Naive thymus-derived CD4-positive, alpha-beta T cell (primary cell): ENCODE measurements at places on chromosomes 3 and 15.
A peak's percentile ranks its signal among the peaks of the same experiment; 100 is the strongest.

GRCh38 chr3:8506571-8507061, 5.0 kb downstream of the LMCD1 start:
- no peak for DNase-seq

GRCh38 chr3:59412516-59412915, 362.7 kb upstream of the CFAP20DC start:
- DNase-seq, result no peak

DNA sequence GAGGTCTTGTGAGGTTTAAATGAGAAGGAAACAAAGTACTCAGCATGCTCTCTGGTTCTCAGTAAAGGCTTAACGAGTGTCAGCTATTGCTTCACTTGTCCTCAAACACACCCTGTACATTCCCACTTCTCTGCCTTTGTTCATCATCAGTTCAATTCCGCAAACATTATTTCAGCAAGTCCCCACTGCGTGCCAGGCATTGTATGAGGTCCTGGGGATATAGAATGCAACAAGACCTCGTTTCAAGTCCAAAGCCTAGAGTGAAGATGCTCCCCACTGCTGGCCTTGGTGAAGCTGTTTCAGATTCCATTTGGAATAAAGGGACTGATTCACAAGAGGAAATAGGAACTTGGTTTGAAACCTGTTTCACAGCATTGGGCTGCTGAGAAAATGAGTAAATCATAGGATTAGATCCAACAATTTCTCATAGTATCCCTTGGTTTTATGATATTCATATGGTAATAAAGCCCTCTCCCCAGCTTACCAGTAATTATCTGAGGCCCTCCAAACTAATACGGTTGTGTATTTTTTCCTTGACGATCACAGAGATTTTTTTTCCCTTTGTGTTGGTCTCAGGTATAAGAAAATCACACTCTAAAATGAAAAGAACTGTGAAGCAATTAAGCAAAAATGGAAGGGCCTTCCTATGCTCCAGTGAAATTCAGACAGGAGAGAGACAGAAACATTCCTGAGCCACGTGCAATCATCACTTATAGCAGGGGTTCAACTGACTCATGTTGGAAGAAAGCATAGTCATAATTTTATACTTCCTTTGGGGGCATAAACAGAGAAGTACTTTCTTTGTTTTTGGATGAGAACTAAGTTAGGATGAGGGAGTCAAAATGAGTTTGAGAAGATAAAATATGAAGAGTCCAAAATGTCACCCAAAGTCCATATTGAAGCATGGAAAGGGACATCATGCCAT, 258.6 kb downstream of the RORA start:
- no peak for DNase-seq

GRCh38 chr3:196159526-196159925, 51.7 kb downstream of the ZDHHC19 start:
- DNase-seq, result no peak

DNA sequence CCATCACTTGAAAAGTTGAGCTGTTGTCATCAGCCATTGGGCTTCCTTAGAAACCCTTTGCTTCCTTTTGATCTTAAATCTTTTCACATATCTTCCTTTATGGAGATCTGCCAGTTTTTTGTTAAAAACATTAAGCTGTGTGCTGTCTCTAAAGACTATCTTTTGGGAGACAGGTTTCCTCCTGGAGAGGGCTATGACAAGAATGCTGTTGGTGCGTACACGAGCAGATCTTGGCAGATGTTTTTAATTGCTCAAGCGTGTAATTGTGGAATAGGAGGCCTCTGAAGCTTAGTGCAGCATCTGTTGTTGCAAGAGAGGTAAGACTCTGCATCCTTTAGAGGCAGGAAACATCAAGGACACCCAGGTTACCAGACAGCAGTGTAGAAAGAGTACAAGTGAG, 56.8 kb downstream of the PHLDB2 start:
- DNase-seq, result no peak

DNA sequence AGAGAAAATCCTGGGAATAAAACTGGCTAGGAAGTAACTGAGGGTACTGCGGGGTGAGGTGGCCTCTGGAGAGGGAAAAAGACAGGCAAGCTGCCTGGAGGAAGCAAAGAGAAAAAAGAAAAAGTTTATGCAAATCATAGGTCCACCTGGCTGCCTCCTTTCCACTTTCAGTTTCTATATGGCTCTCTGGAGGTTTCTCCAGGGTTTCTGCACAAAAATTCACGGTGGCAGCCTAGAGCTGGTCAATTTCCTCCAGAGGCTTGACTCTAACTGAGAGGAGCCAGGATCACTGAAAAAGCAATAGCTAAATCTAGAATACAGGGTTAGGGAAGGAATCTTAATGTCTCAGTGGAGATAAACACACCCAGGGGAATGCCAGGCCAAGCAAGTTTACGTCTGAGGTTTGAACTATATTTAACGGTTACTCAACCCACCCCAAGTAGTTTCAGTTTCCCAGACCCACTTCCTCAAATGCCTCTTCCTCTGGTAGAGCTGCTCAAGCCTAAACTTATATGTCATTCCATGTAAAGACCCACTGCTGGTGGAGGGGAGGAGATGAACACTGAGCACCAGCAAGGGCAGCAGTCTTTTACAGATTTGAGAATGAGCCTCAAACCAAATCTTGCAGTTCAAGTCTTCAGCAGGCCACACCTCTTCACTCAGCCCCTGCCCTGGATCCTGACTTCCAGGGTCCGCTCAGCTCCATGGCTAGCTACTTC, 5.7 kb downstream of the LYSMD2 start:
- peak; percentile 31 for DNase-seq

- DNase-seq, result no peak
Measured at GRCh38 chr3:194224471-194225417, 88.8 kb downstream of the HES1 start.

GRCh38 chr3:149673393-149673792, 15.6 kb upstream of the WWTR1 start:
- DNase-seq, result no peak

GRCh38 chr15:85556618-85556895, 176.2 kb downstream of the AKAP13 start:
- no peak for DNase-seq

DNA sequence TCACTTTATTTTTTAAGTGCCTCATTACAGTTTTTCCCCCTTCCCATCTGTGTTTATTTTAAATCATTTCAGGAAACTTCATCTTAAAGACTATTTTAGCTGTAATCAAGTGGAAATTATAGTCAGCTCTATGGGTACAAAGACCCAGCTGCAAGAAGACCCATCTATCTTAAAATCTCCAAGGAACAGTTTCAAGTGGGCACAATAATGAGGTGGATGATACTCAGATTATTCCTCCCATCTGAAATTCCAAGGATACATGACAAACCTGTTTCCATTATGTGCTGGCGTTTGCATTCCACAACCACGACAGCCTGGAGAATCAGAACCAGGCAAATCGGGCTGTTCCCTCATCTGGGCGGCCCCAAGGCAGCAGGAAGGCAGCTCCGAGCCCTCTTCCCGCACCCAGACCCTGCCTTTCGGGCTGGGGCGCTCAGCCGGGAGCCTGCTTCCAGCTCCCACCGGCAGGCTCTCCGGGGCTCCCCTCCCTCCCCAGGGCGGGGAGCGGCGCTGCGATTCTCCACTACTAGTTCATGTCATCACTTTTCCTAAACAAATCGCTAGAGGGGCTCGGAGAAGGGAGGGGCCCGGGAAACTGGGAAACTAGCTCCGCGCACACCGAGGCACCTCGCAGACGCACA, at the start of gene MGLL:
Gene MGLL, minus strand, starts transcription at position 475 of the 641 bp plus-strand sequence. Its CDS starts 197 bp downstream, at position 278.
- DNase-seq, result no peak
